ENCODE measurements at places on chromosomes 4 and X. TPM values are rescaled to one million over a fixed set of nuclear protein-coding genes. Genes with fewer than 3 reads are reported as not detected.

Gene CCKAR
- total RNA-seq: not detected

Gene LUZP4
- total RNA-seq: not detected

Gene CT45A3
- total RNA-seq: 0.15 TPM

Gene PDGFRA
- total RNA-seq: 0.63 TPM

Gene ARHGEF38
- total RNA-seq: not detected

Gene GPRIN3
- total RNA-seq: 5.7 TPM

Gene RIPPLY1
- total RNA-seq: not detected

Gene ATG4A
- total RNA-seq: 10.2 TPM

Gene TMPRSS11D
- total RNA-seq: not detected

Gene CD99L2
- total RNA-seq: 54.6 TPM

Gene PRDM8
- 0.70 TPM for total RNA-seq

Gene TCEAL5
- not detected for total RNA-seq

Gene MAGEA8
- total RNA-seq: not detected

Gene CFI
- total RNA-seq: 0.75 TPM

Gene HSFX1
- 0.14 TPM for total RNA-seq

Gene TRIML2
- total RNA-seq: 89.4 TPM

Gene PPEF2
- total RNA-seq: 0.46 TPM

Gene MSANTD1
- 0.05 TPM for total RNA-seq
